NCI-H146 (cell line): ENCODE measurements at places on chromosomes 12 and 14.

DNA sequence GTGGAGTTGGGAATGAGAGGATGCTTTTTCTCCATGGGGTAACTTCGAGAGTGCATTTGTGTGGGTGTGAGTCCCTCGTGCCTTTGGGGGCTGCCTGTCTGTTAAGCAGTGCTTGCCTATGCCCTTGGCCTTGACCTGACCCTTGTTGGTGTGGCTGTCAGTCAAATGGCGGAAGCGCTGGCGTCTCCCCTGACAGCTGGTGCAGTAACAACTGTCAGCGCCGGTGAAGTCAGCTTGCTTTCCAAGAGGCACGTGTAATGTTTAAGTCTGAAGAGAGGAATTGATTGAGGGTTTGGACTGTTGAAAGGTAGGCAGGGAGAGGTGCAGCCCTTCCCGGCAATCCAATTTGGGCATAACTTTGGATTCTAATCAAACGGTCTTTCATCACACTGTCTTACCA is 211.3 kb downstream of the AACS start:
- DNase-seq, result no peak

DNA sequence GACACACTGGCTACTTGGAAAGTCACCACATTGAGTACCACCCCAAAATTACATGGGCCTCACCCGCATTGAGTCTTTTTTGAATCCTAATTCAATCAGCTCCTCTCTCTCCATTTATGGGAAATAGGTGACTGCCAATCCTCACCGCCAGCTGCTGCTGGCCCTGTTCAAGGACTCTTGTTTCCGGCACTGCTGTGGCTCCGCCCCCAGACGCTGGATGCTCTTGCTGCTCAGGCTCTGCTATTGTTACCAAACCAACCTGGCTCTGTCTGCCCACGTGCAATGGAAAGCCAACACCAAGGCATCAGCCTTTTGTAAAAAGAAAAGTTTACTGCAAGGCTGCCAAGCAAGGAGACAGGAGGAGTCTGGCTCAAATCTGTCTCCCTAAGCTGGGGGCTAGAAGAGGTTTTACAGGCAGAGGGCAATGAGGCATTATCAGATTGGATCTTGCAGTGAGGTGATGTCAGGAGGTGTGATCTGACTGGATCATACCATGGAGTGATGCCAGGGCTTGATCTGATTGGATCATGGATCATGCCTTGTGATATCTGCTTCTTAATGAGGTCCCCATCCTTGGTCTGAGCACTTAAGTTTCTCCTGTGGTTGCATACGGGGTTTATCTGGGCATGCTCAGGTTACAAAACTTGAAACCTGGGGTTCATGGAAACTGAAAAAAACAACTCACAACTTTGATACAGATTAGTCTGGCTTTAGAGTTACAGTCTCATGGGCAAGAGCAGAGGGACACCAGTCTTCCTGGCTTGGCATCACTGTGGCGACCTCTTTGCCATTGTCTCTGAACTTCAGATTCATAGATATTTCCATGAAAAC is 117.1 kb upstream of the SLC35F4 start:
- DNase-seq, result peak; percentile 13

DNA sequence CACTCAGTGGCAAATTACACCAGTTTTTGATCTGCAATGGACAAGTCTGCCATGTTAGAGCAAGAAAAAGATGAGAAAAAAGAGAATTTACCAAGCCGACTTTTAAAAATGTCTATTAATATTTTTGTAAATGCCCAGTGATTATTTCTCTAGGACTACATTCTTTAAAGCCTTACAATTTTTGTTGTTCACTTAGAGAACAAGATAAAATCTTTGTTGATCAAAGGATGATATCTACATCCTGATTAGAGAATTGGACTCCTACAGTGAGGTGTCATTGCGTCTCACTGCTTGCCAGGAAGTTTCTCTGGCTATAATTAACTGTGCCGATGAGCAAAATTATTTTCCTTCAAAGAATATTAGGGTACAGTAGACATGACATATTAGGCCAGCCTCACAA is 1.7 kb upstream of the CFAP54 start:
- no peak for DNase-seq

GRCh38 chr14:64720131-64720576 is 15.9 kb downstream of the PLEKHG3 start:
- DNase-seq, result peak; percentile 43

DNA sequence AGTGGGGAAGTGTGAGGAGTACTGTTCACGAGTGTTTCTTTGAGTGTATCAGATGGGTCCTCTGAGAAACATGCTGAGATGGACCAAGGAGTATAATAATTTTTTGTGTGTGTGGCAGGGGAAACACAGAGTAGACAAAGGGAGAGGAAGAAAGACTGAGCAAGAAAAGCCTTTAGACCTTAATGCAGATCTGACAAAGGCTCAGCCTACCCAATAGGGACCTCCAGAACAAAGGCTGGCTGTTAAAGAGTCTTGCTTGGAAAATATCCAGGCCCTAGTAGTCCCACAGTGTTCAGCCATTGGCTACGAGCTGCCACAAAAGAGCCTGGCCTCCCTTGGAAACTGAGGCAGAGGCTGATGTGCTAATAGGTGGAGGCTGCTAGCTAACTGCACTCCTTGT is 13.5 kb downstream of the COQ5 start:
- DNase-seq, result no peak
